BE2C (cell line): ENCODE measurements at places on chromosomes 7 and 10.

DNA sequence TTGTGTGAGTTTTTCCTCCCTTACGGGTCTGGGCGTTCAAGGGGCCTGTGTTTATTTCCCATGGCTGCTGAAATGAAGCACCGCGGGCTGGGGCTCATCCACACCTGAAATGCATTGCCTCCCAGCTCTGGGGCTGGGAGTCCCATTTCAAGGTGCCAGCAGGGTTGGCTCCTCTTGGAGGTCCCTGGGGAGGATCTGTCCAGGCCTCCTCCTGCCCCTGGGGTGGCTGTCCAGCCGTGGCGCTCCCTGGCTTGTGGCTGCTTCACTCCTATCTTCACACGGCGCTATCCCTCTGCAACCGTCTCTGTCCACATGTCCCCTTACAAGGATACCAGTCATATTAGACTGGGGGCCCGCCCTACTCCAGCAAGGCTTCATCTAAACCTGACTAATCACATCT is 41.1 kb upstream of the CNPY1 start:
- DNase-seq: no peak

DNA sequence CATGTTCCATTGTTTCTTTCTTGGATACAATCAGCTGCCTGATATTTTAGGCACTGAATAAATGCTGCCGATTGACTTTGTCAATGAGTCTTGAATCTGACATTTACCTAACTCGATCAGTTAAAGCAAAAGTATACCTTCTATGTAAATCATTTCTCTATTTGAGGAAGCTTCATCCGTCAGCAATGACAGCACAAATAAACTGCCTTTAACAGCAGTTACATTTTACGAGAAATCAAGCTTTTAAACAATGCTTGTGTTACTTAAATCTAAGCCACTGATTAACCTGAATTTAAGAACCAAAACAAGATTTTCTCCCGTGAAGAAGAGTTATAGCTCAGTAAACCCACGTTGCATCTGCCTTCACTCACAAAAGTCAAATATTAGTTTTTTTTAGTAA is 71.3 kb downstream of the CUL1 start:
- no peak for DNase-seq

GRCh38 chr7:69177941-69178494 is 420.3 kb upstream of the AUTS2 start:
- no peak for DNase-seq

DNA sequence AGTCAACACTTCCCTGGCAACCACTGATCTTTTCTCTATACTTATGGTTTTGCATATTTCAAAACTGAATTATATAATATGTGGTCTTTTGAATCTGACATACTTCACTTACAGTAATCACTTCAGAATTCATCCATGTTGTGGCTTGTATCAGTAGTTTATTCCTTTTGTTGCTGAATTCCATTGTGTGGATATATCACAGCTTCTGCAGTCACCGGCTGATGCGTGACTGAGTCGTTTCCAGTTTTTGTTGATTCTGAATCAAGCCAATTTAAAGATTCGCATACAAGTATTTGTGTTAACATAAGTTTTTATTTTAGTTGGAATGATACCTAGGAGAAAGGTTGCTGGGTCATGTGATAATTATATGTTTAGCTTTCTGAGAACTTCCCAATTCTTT is 672.5 kb upstream of the ANKRD30A start:
- DNase-seq: no peak

GRCh38 chr7:92783260-92784201 is 52.8 kb downstream of the CDK6 start:
- DNase-seq: no peak

- DNase-seq: no peak
Observed at GRCh38 chr7:120400806-120401455, 128.0 kb downstream of the KCND2 start.

DNA sequence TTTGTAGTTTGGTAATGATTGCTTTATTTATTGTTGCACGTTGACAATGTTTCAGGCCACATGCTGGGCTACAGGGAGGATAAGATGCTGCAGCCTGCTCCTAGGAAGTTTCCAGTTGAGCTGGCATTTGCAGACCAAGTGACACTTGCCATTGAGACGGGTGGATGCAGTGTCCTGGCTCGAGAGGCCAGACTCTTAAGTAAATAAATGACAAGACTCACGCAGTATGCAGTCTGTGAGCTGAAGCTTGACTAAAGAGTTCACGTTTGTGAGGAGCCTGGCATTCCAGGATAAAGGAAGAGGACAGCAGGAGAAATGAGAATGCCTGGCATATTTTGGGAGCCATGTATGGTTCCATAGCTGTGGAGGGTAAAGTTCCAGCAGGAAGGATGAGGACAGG is 105.8 kb downstream of the BAMBI start:
- DNase-seq: no peak

- DNase-seq: no peak
Observed at GRCh38 chr7:151700586-151701165, 176.2 kb downstream of the PRKAG2 start.

- no peak for DNase-seq
Observed at GRCh38 chr7:5012985-5013384, 32.7 kb upstream of the RBAK start.

- no peak for DNase-seq
Observed at GRCh38 chr10:52752261-52752660, 20.3 kb downstream of the MBL2 start.

- DNase-seq: no peak
Observed at GRCh38 chr10:102802920-102803534, 34.2 kb downstream of the CYP17A1 start.

DNA sequence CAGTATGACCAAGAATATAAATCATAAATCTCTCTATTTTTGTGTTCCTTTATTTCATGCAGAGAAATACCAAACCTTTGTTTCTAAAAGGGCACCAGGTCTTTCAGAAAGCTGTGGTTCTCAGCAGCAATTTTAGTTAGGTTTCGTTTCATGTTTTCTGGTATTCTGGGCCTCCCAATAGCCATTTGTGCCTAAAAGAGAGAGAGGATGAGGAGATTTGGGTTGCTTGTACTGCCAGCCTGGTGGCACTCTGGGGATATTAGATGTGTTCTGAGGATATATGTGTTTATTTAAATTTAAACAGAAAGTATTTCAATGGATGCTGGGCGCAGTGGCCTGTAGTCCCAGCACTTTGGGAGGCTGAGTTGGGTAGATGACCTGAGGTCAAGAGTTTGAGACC is 471.7 kb downstream of the AUTS2 start:
- DNase-seq: no peak

DNA sequence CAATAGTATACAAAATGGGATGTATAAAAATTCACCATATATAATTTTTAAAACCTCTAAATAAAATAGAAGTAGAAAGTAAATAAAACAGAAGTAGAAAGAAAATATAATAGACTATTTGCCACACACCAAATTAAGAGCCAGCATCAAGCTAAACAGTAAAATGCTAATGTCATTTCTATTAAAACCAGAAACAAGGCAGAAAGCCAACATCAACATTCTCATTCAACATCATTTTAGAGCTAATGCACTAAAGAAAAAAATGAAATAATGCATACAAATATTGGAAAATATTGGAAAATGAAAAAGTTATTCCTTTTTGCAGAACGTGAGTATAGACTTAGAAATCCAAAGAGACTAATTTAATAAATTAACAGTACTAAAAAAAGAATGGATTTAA is 23.4 kb upstream of the RELN start:
- DNase-seq: no peak

DNA sequence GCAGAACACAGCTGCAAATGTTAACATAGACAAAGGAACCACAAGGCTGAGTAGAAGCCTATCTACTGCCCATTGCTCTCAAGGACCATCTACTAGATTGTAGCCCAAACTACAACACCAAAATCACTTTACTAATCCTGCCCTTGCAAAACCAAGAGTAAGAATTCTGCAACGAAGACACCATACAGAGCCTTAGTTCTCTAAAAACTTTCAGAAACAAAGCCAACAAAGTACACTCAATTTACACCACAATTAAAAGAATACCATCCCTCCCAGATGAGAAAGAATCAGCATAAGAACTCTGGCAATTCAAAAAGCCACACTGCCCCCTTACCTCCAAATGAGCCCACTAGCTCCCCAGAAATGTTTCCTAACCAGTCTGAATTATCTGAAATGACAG is 294.3 kb downstream of the CTNNA3 start:
- DNase-seq: no peak

- DNase-seq: no peak
Observed at GRCh38 chr10:62647375-62648092, 157.0 kb upstream of the ADO start.

GRCh38 chr7:30898411-30898810 is 13.2 kb upstream of the AQP1 start:
- DNase-seq: no peak

DNA sequence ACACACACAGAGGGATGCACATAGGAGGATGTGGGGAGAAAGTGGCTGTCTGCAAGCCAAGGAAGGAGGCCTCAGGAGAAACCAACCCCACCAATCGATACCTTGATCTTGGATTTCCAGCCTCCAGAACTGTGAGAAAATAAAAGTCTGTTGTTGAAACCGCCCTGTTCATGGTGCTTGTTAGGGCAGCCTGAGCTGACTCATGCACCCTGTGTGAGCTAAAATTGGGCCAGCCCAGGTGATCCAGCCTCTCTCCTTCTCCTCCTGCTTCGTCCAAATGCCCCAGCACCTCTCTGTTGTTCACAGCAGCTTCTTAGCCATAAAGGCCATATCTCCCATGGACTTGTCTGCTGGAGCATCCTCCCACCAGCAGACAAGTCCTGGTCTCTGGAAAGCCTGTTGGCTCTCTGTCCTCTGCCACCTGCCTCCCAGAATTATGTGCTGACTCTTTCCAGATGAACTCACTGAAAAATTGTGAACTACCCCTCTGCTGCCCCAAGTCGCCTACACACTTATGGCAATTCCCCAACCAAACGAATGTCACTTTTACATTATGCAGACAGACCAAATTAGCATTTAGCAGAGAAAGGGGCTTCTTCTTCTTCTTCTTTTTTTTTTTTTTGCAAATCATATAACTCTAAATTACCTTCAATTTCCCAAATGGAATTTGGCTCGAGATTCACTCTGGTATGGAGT is 30.2 kb upstream of the CARD11 start:
- no peak for DNase-seq

- DNase-seq: no peak
Observed at GRCh38 chr10:120475844-120476791, 19.1 kb downstream of the PLPP4 start.

- DNase-seq: no peak
Observed at GRCh38 chr7:100942045-100942774, 7.1 kb upstream of the MUC3A start.

- no peak for DNase-seq
Observed at GRCh38 chr7:44515590-44516268, 25.3 kb upstream of the NUDCD3 start.

GRCh38 chr7:26608402-26608801 is 256.0 kb downstream of the SKAP2 start:
- no peak for DNase-seq

DNA sequence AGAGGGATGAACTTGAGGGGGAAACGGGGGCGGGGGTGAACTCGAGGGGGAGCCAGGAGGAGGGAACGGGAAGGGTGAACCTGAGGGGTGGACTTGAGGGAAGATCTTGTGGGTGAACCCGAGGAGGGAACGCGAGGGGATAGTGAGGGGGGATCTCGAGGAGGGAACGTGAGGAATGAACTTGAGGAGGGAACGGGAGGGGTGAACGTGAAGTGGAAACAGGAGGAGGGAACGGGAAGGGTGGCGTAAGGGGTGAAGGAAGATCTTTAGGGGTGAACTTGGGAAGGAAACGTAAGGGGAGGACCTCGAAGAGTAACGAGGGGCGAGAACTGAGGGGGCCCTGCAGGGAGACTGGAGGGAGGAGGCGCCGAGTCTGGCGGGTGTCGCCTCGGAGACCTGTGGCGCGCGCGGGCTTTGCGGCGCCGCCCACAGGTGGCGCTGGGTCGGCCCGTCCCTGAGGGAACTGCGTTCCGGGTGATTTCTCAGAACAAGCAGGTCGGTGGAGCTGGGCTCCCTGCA is 651 bp downstream of the MYO3A start:
- no peak for DNase-seq

DNA sequence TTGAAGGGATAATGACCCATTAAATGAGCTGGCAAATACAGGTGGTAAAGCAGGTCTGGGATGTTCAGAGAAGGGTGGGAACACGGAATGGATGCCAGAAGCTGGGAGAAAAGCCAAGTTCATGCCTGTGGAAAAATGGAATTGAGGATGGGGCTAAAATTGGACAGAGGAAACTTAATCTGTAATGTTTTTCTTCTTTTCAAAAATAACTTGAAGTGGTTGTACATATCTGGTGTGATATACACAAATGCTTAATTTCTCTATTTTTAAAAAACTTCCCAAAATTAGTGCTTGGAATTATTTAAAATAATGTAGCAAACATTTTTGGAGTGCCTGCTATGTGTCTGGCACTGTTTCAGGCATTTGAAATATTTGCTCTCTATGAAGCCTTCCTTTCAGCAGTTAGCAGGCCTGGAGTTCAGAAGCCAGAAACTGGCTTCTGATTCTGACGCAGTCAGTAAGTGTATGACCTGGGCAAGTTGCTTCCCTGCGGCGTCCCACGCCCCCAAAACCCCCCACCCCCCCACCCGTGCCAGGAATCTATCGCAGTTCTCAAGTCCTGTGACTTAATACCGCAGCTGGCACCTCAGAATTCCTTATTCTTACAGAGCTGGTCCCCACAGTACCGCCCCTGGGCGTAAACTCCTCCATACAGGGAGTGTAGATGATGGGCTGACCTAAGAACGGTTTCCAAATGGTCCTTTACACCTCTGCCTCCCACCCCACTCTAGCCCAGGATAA is 828 bp upstream of the MALSU1 start:
- DNase-seq: no peak

DNA sequence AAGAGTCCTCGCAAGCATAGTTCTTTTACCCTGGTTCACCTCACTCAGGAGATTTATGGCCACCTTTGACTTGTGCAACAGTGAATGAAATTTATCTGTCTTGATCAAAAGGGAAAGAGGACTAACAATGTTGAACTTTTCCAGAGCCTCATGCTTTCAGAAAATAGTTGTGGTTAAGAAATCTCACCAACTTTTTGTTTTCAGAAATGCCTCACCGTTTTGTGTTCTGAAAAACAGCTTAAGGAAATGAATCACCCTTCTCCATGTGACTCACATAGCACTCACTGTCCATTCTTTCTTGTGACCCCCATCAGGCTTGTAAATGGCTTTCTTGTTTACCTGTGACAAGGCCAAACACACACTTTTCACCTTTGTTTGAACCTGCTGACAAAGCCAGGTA is 148.6 kb upstream of the FAM3C start:
- no peak for DNase-seq
